ENCODE measurements at places on chromosomes 3 and 15.
A peak's percentile ranks its signal among the peaks of the same experiment; 100 is the strongest.

- DNase-seq = no peak
These were observed 20.9 kb downstream of the FSTL1 start for GRCh38 chr3:120429921-120430361.

- DNase-seq = peak; percentile 73
These were observed 15.3 kb upstream of the IREB2 start for GRCh38 chr15:78422571-78423340.

DNA sequence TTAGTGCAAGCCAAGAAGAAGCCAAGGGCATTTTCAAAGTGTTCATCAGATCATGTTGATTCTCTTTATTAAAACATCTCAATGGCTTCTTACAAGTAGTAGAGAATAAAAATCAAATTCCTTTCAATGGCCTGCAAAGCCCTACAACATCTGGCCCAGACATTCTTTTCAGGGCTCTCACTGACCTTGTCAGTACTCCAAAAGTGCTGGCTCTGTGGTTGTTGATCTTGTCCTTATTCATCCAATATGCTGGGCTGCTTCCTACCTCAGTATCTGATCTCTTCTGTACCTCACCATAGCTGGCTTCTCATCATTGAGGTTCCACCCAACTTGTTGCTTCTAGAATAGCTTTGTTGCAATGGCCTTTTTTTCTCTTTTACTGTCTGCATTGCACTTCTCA is 74.0 kb upstream of the SAMMSON start:
- no peak for DNase-seq

- no peak for DNase-seq
These were observed 1027.7 kb upstream of the NR2F2 start for GRCh38 chr15:95302809-95303208.

GRCh38 chr15:100053474-100054121 is 288.2 kb downstream of the ADAMTS17 start:
- no peak for DNase-seq

DNA sequence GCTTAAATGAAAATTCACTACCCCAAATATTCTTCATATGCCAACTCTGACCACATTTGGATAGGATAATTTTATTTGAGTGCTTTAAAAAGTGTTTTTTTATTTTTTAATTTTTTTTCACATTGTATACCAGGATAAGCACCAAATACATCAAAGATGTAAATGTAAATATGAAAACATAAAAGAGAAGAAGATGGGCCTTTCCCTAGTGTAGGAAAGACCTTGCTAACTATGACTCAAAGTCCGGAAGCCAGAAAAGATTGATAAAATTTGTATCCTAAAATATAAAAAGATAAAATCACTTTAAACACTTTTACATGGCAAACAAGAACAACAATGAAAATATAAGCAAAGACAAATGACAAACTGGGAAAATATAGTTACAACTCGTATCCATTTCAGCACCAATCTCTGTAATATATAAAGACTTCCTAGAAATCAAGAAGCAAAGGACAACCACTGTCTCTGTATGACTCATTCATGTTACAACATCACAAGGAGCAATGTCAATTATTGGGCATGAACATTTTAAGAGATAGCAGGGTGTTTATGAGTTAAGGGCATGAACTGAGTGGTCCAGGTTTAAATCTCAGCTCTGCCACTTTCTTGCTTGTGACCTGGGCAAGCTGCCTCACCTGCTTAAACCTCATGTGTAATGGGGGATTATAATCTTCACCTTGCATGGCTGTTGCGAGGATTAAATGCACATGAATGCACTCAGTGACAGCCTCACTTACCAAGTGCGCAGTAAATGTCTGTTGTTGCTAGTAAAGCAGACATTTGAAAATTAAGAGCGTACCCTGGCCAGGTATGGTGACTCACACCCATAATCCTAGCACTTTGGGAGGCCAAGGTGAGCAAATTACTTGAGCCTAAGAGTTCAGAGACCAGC is 25.3 kb upstream of the ARHGEF3 start:
- no peak for DNase-seq

- no peak for DNase-seq
These were observed 27.0 kb downstream of the SH3BP5 start for GRCh38 chr3:15305359-15305844.
